ENCODE measurements at places on chromosomes 11 and 22.

DNA sequence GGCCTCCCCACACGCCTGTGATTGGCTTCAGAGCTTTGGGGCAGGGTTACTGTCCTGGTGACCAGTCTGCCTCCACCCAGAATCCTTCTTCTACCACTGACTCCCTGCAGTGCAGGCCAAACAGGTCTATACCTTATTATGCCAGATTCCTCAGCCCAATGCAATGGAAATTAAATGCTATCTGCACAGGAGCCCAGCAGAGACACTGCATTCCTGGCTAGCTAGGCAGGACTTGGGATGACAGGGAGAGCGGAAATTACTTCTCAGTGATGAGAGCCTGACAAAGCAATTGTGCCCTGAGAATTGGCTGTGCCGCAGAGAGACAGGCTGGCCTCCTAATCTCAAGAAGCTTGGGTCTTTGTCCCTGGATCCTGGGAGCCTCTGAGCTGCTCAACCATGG lies 143.8 kb upstream of the NCAM1 start:
- no peak for DNase-seq

- DNase-seq = no peak
These were observed 925.1 kb upstream of the TENM4 start for GRCh38 chr11:80365980-80366379.

GRCh38 chr22:38450234-38450797 lies 4.7 kb downstream of the KCNJ4 start:
- DNase-seq = no peak

- no peak for DNase-seq
These were observed 1.1 kb downstream of the CSTF3 start for GRCh38 chr11:33160136-33160535.

DNA sequence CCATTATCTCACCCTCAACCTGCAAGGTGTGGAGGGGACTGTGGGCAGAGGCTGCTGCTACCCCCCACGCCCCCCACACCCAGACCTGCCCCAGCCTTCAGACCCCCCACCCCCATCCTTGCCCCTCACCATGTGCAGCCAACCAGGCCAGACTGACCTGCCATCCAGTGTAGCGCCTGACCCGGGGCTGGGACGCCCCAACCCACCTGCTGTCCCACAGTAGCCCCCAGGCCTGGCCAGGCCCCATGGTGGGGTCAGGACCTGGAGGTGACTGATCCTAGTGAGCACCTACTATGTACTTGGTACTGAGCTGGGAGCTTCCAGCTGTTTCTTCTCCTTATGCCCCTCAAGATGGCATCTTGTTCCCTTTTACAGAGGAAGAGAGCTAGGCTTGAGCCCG lies 113.1 kb downstream of the CACNA1I start:
- DNase-seq = no peak

DNA sequence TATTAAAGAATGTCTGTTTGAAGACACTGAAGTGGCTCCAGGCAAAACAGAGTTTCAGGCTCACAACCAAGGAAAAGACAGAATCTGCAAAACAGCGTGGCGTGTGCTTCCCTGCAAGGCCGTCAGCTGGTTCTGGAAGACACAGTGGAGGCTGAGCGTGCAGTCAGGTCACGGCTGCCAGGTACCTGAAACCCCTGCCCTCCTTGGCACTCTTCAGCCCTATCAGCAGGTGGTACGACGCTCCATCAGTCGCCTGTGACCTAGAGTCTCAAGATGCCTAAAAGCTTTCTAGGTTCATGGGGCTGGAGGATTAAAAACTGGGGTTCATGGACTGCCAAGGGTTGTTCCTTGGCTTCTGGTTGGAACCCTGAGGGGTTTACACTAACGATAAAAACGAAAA lies 65.9 kb downstream of the TRMU start:
- no peak for DNase-seq

GRCh38 chr22:20604776-20605221 lies 97.4 kb downstream of the MED15 start:
- DNase-seq = no peak

DNA sequence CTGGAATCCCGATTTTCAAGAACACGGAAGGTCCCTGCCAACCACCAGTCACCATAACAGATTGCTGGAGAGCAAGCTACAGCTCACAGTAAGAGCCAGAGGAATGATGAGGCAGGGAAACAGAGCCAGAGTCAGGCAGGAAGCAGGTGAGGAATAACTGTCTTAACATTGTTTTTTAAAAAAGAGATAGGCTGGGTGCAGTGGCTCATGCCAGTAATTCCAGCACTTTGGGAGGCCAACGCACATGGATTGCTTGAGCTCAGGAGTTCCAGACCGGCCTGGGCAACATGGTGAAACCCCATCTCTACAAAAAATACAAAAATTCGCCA lies 13.5 kb upstream of the CASTOR1 start:
- DNase-seq = no peak
